ENCODE measurements at places on chromosomes 5 and 9.

DNA sequence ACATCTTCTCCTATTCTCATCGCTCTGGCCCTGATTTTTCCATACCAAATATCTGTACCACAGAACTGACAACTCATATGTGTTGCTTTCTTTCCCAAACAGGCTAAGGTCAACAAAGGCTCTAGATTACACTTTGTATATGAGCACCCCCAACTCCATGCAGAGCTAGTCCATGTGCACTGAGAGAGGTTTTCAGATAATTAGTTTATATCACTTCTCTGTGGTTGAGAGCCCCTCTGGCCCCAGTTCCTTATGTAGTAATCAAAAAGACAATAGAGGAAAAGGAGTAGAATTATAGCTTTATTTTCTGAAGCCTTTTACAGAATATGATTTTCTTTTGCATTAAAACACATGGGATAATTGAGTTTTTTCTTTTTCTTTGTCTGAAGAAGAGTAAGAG, 120.0 kb downstream of the TRIO start:
- no peak for DNase-seq

GRCh38 chr5:11050596-11051304, 289.7 kb upstream of the DAP start:
- no peak for DNase-seq

DNA sequence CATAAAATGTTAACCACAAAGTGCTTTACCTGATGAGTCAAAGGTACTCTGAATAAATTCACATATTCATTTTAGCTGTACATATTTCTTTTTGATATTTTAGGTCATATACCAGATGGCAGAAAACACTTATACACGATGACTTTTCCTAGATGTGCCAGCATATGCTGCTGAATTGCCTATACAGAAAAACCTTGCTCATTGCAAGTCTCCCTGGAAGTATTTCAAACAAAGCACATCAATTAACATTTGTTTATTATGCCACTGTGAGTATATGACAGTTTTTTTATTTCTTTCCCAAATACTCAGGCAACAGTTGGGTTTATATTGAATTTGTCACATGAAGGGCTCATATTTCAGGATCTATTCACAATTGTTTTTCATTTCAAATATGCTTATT, 180.8 kb downstream of the TMEM232 start:
- no peak for DNase-seq

DNA sequence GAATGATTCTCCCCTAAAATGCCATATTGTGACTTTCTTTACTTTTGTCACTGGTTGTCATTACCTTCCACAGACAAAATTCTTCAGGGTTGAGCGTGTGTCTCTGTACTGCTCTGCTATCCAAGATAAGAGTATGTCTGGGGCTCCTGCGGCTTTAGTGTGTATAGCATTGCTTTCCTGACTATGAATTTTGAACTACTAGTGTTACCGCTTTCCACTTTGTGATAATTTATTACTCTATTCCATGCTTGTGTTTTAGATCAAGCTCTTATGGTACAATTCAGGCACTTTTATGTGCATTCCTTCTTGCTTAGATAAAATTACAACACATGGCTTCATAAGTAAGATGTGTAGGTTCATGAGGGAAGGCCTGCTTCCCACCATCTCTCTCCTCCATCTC, 51.5 kb upstream of the MEF2C start:
- DNase-seq: no peak

DNA sequence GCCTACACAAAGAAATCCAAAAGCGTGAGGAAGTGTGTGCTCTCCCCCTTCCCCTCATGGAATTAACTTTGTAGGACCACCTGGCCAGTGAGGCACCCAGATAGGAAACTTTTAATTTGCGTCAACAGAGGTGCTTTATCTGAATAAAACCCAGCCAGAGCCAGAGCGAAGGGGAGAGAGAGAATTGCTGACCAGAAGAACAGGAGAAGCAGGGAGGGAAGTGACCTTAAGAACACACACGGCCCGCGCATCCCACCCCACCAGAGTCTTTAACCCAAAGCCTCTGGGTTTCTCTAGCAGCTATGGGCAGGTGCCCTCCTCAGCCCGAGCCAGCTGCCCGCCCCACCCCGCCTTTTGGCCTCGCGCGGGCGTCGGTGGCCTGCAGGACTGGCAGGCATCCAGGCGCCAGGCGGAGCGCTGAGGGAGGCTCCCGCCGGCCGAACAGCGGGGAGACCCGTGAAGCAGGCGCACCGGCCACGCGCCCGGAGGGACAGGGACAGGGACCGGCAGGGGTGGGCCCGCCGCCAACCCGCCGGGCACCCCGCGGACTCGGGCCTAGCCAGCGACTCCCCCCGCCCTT, 580 bp downstream of the ERAP1 start:
- DNase-seq: no peak

GRCh38 chr5:112210430-112211005, 208.6 kb downstream of the EPB41L4A start:
- DNase-seq: no peak
